ENCODE measurements at places on chromosomes 11 and 22.

DNA sequence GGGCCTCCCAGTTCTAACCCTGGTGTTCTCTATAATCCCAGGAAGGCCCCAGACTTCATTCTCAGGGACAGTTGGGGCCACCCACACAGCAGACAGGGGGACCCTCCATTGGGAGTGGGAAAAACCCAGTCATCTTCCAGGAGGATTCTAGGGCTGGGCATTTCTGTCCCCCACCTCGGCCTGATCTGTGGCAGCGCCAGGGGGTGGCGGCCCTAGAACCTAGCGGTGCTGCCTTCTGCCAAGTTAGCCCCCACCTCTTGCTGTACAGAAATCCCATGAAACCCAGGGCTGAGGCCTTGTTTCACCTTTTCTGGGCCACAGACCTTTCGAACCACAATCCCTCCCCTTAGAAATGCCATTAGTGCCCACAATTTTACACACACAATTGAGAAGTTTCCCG is 9.6 kb downstream of the CHST1 start:
- DNase-seq = no peak

GRCh38 chr11:3947061-3947460 is 91.6 kb downstream of the STIM1 start:
- no peak for DNase-seq

GRCh38 chr11:41784513-41785335 is 325.3 kb upstream of the LRRC4C start:
- DNase-seq = no peak

DNA sequence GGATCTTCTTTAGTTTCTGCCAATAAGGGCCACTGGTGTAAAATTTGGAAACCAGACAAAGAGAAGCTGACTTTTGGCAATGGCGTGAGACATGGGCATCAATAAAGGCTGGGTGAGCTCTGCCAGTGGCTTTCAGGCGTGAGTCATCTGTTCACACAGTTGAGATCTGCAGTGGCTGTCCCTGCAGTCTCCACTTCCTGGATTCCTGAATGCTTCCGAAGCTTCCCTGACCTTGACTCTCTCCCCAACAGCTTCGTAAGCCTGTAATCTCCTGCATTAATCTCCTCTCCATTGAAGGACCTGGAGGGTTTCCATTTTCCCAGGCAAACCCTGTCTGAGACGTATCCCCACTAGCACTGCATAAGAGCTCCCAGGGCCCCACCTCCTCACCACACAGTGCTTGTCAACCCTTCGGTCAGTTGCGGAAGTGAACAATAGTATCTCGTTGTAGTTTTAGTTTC is 574.7 kb downstream of the TBC1D22A start:
- DNase-seq = no peak

DNA sequence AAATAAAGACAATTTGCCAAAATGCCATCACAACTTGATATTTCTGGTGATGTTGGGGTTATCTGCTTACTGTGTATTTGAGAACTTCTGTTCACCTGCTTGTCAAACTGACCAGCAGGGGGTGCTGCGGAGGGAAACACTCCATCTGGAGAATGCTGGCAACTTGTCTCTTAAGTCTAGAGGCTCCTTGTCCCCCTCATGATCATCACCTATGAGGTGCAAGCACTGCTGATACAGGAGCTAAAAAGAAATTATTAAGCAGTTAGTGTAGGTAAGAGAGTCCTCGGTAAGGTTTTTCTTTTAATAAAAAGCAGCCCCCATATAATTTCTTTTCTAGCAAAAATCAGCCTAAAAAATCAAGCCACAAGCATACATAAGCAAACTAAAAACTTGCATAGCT is 32.7 kb upstream of the GLYATL1B start:
- DNase-seq = peak; percentile 82

- no peak for DNase-seq
Measured at GRCh38 chr11:104852811-104853210, 45.4 kb downstream of the CASP12 start.

DNA sequence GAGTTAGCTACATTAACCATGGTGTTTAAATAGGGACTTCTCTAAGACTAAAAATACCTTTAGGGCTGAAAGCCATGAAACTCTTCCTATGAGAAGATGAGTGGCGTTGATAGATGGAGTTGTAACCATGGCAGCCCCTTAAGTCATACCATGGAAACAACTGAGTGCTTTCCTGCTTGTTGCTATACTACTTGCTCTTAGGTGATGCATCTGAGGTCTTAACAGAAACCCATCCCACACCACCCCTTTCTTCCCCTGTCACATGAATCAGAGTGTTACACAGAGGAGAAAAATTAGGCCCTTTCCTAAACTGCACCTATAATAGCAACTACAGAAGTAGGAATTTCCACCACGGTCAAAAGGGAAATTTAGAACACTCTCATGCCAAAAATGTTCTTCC is 64.3 kb upstream of the ZC3H12C start:
- no peak for DNase-seq

DNA sequence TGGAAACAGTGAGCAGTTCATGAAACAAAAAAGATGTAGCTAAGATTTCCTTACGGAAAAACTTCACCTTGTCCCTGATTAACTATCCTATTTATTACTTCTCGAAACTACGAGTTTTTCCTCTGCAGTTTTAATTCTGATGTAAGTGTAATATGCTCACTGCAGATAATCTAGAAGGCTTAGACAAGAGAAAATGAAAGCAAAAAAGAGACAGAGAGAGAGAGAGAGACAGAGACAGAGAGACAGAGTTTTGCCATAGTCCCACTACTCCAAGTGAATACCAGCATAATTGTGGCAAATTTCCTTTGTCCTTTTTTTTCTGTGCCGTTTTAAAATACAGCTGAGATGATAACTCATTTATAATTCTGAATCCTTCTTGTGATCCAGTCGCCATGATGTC is 24.8 kb downstream of the FSHB start:
- DNase-seq = no peak

GRCh38 chr22:28771195-28771791 is 1.2 kb upstream of the CCDC117 start:
- DNase-seq = no peak

- no peak for DNase-seq
Measured at GRCh38 chr11:1422481-1422880, 32.7 kb downstream of the BRSK2 start.

DNA sequence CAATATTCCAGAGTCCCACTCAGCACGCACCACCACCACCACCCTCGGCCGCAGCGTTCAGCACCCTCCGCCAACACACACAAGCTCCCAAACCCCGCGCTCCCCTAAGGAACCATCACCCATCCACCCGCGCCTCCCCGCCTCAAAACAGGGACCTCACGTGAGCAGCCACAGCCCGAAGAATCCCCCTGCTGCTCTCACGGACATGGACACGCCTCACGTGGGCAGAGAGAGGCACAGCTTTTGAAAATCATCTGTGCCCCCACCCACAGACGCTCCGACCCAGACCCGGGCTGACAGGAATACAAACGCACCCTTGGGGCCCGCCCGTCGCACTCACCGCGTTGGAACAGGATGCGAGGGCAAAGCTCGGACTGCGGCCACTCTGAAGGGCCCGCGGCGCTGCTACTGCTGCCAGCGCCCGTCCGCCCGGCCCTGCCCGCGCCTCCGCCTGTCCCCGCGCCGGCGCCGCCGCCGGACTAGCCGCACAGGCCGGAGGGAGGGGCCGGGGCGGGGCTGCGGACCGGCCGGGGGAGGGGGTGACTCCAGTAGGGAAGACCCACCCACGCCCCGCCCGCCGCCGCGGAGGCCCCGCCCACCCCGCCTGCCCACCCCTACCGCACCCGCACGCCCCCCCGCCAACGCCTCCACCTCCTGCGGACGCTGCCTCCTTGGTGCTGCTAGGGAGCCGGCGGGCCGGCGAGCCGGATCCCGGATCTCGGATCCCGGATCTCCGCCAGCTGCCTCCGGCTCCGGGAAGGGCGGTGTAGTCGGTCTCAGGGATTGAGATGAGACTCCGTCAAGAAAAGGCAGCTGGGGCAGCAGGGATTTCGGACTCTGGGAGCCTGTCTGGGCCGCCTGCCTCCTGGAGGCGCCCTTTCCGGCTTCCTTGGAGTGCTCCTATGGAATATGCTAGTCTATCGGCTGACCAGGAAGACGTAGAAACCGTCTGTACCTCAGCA is at the start of gene TRIM3:
Gene TRIM3, minus strand, starts transcription at position 491 of the 962 bp plus-strand sequence. CDS start 8,246 bp downstream, outside the sequence.
- peak; percentile 52 for DNase-seq

DNA sequence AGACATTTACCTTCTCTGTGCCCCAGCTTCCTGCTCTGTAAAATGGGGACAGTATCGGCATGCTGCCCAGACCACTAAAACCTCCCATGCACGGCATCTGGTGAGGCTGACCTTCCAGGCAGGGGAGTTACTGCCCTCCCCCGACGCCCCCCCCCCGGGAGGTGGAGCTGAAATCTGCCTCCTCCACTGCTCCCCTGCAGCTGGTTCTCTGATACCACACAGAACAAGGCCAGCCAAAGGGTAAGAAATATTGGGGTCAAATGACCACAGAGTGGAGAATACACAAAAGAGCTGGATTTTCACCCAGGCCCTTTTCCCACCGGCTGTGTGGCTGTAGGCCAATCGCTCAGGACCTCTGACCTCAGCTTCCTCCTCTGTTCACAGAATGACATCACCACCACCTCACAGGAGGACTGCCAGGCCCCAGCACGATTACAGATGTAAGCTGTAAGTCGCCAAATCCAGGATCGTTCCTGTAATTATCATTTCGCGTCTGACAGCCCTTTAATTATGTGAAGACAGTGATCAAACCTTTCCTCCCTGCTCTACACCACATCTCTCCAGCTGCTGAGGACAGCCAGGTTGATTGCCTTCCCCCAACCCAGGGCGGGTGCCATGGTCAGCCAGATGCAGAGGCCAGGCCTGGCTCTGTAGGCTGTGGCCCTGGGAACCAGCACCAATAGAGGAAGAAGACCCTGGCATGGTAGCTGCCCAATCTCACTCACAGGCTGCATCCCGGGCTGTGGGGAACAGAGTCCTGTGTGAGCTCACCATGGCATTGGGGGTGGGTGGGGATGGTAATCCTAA is 35.7 kb upstream of the KLHL35 start:
- DNase-seq = no peak

GRCh38 chr11:114149689-114150407 is 90.3 kb downstream of the ZBTB16 start:
- no peak for DNase-seq

DNA sequence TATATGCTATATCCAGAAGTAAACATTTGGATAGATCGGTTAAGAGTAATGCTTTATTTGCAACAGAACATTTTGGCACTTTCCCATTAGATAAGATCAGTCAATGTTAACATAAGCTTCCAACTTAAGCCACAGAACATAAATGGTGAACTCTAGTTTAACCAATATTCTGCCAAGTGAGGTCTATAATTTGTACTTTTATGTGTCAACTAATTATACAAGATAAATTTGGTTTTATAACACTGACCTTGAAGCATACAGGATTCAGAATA is 23.5 kb upstream of the BLID start:
- DNase-seq = no peak

GRCh38 chr22:24216541-24217209 is 28.2 kb downstream of the GGT5 start:
- no peak for DNase-seq

GRCh38 chr11:32400196-32400595 is 35.1 kb downstream of the WT1 start:
- DNase-seq = no peak

DNA sequence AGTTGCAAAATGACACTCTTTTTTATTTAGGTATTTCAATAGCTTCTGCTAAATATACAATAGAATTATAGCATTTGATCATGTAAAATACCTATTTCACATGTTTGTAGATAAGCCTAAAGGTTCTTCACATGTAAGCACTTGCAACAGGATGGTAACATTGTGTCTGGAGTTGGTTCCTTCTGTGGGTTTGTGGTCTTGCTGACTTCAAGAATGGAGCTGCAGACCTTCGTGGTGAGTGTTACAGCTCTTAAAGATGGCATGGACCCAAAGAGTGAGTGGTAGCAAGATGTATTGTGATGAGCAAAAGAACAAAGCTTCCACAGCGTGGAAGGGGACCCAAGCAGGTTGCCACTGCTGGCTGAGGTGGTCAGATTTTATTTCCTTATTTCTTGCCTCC is 246.4 kb upstream of the PDGFD start:
- DNase-seq = no peak

DNA sequence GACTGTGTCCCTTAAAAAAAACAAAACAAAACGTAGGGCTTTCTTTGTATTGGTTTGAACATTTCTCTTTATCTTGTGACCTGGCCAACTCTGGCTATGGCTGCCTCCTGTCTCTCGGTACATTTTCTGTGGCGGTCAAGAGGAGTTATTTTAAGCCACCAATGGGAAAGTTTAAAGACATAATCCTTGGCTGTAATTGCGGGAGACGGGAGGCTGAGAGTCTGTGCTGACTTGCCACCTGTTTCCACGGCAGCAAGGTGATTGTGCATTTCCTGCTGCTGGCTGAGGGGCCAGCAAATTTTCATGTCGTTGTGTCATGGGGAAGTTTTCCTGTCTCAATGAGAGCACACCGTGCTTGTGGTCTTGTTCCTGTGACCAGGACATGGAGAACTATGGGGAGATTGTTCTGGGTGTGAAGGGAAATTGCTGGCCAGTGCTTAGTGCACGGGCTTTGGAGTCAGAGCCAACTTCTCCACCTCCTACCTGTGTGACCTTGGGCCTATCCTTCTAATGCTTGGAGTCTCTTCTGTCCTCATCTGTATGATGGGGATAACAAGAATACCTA is 11.0 kb downstream of the PTPRJ start:
- no peak for DNase-seq

DNA sequence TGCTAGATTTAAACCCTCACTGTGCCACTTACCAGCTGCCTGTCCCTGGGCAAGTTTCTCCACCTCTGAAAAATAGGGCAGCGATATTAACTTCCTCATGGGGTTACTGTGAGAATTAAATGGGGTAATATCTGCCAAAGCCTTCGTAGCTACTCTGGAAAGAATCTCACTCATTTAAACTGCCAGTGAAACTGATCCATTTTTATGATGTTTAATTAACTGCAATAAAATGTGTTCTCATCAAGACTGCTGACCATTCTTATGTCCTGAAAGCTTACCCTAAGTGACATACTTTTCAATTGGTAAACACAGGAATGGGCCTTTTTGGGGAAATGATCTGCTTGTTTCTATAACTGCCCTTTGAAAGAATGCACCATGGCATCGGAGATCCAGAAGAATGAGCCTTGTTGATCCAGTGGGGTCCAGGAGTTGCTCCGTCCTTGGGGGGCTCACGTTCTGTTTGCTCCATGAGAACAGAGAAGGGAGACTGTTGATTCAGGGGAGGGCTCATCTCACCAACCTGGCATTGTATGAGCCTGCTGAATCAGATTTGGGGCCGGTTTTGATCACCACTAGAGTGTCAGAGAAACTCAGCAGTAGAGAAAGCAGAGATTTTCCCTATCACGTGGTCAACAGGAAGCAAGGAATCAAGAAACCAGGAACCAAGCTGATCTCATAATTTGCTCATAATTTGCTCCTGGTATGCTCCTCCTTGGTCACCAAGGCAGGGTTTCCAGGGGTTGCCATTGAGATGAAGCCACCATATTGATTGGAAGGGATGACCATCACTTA is 7.0 kb upstream of the CCDC86 start:
- no peak for DNase-seq

All from activated CD4-positive, CD25-positive, alpha-beta regulatory T cell (primary cell).